Stimulated activated CD8-positive, alpha-beta memory T cell treated with anti-CD3 and anti-CD28 coated beads, Interleukin-4, amount 100 ng/mL, for 24 hours (primary cell): ENCODE measurements at places on chromosomes 1 and 21.

- DNase-seq: no peak
Measured at GRCh38 chr1:60904099-60904851, 178.1 kb upstream of the NFIA start.

DNA sequence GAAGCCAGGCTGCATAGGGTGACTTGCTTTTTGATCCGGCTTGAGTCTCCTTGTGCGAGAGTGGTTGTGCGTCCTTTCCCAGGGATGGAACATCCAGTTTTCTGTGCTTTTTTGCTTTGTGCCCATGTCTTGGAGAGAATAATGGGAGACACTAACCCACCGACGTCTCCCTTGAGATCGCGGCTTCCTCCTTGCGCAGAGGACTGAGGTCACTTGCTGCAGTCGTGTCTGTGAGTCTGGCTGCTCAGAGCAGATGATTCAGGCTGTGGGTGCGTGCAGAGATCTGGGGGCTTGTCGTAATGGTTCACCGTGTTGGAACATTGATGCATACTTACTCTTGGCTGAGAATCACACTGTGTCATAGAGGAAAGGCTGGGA, 164.5 kb upstream of the CACNA1E start:
- DNase-seq: no peak

DNA sequence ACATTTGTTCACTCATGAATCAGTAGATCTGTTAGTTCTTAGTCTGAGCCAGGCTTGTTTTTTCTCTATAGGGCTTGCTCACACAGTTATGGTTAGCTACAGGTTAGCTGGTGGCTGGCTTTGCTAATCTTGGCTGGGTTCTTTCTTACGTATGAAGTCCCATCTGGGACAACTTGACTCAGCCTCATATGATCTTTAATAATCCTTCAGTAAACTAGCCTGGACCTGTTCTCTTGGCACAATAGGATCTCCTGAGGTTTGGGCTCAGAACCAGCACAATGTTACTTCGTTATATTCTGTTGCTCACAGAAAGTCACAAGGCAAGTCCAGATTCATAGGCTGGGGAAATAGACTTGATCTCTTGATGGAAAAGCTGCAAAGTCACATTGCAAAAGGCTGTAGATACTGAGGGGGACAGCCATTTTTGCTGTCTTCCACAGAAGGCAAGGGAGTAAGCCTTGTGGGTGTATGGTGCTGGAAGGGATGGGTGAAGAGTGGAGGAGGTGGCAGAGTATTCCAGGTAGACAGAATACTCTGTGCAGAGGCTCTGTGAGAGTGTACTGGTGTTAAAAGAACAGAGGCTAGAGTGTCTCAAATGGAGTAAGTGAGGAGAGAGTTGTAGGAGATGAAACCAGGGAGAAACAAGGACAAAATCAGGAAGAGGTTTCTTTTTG, 24.4 kb downstream of the EFCAB7 start:
- no peak for DNase-seq

GRCh38 chr21:16028142-16028541, 298.4 kb downstream of the USP25 start:
- DNase-seq: no peak

DNA sequence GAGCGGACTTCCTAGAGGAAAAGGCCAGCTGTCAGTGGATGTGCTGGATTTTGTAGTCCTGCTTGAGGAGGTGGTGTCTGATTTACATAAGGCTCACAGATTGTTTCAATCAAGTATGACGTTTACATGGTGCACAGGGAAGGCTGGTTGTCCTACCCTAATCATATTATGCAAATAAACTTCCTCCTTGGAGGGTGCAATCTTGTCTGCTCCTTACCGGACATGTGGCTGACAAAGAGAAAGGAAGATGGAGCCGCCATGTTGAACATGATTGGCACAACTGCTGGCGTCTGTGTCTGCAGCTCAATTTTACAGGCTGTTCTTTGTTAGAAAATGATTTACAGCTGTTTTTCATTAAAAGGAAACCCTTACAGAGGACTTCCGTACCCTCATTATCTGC, 1656.1 kb downstream of the KCNT2 start:
- no peak for DNase-seq

- DNase-seq: no peak
Measured at GRCh38 chr1:81731989-81732388, 68.7 kb upstream of the ADGRL2 start.

DNA sequence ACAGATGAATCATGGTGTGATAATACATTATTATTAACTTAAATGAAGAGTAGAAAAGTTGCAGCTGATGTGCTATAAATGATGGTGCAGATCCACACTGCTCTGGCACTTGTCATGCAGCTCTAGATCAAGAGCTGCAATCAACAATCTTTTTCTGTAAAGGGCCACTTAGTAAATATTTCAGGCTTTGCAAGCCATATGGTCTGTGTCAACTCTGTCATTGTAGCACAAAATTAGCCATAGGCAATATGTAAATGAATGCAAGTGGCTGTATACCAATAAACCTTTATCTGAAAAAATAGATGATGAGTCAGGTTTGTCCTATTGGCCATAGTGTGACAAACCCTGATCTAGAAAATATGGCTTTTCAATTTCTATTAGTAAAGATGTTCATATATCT, 66.6 kb downstream of the RGS18 start:
- DNase-seq: no peak

DNA sequence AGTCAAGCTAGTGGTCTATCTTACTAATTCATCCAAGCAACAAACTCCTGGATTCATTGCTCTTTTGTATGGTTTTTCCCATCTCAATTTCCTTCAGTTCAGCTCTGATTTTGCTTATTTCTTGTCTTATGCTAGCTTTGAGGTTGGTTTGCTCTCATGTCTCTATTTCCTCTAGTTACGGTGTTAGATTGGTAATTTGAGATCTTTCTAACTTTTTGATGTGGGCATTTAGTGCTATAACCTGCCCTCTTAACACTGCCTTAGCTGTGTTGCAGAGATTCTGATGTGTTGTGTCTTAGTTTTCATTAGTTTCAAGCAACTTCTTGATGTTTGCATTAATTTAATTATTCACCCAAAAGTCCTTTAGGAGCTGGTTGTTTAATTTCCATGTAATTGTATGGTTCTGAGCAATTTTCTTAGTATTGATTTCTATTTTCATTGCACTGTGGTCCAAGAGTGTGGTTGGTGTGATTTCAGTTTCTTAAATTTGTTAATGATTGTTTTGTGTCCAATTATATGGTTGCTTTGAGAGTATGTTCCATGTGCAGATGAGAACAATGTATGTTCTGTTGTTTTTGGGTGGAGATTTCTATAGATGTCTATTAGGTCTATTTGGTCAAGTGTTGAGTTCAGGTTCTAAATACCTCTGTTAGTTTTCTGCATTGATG, 154.6 kb downstream of the PLPPR5 start:
- no peak for DNase-seq

GRCh38 chr1:47816325-47817071, 180.7 kb downstream of the TRABD2B start:
- no peak for DNase-seq

GRCh38 chr1:24366707-24367106, 46.9 kb downstream of the STPG1 start:
- no peak for DNase-seq

GRCh38 chr1:30196457-30196856, 526.9 kb downstream of the MATN1 start:
- DNase-seq: no peak

DNA sequence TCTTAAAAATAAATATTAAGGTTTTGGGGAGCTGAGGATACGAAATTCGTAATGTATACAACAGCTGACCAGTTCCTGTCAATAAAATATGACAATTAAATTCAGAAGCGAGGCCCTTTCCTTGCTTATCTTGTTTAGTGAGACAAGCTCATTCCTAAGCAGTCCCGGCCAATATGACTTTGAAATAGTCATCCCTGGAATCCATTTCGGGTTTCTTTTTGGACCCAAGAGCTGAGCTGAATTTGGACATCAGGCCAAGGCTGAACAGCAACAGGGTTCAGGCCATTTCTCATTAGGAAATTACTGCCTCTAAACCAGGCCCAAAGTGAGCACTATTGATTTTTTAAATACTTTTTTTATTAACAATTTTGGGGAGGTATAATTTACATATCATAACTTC, 17.3 kb upstream of the FMN2 start:
- no peak for DNase-seq

- no peak for DNase-seq
Measured at GRCh38 chr1:66300972-66301451, 232.9 kb upstream of the SGIP1 start.

DNA sequence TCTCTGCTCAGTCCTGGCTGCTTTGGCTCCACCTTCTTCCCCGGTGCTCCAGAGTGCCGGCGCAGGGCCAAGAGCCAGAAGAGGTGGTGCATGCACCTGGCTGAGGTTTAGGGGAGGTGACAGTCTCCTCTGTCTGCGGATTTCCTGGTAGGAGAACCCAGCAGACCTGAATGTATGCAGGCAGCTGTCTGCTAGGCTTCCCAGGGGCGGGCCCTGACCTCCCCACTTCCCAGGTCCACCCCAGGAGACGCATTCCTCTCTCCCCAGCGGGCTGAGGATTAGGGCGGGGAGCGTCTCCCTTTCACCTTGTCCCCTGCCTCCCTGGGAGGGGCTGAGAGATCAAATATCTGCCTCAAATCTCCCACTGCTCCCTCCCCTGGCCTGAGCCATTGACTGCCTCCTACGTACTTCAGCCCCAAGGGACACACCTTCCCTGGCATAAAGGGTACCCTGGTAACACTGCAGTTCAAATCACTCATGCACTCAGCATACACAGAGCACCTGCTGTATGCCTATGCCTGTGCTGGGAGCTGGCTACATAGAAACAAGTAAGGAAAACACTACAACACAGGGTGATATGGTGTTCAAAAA, 27.5 kb downstream of the DMBX1 start:
- no peak for DNase-seq

- no peak for DNase-seq
Measured at GRCh38 chr1:69441496-69441895, 126.2 kb upstream of the LRRC7 start.

- no peak for DNase-seq
Measured at GRCh38 chr1:76833151-76833550, 34.1 kb upstream of the ST6GALNAC5 start.

- no peak for DNase-seq
Measured at GRCh38 chr1:111852261-111852721, 96.6 kb downstream of the DDX20 start.

DNA sequence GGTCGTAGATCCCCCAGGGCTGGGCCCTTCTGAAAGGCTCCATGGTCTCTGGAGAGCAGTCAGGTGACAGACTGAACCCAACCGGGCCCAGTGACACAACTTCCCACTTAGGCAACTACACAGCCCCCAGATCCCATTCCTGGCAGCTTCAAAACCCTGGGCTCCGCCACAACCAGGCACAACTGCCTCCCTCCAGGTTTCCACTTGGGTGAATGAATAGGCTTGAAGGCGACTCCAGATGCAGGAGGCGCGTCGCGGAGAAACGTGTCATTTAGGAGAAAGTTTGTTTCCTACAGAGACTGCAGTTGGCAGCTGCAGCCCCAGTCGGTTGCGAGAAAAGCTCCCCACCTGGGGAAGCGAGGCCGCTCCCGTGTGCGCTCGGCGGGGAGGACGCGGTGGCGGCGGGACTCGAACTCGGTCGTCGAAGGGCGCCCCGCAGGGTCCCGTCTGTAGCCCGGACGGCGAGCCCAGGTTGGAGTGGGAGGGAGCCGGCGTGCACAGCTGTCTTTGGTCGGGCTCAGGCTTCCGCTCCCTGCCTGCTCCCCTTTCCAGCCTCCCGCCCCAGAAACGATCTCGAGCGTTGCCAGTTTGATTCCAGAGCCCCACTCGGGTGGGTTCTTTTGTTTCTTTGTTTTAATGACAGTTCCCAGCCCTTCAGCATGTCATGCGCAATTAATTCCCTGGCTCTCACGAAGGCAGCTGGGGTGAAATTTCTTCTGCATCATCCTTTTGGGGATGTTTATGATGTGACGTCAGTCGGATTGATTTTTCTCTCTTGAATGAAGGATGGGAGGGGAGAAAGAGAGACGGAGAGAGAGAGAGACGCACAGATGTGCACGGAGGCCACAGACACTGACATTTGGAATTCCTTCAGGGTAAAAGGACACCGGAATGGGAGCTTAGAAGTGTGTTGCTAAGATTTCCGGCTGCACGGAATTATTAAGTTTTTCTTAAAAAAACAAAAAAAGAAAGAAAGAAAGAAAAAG, 862 bp upstream of the SGIP1 start:
- no peak for DNase-seq

DNA sequence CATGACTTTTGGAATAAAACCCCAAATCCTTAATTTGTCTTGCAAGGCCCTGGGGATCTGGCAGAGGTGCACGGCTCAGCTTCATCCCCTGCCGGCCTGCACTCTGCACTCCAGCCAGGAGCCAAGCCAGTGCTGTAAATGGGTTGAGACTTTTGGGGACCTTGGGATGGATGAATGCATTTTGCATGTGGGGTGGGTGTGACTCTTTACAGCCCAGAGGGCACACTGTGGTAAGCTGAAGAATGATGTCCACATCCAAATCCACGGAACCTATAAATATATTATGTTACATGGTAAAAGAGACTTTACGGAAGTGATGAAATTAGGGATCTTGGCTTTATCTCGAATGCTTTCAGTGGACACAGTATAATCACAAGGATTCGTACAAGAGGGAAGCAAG, 177.8 kb downstream of the EDEM3 start:
- no peak for DNase-seq

GRCh38 chr1:18290740-18291412, 183.3 kb downstream of the IGSF21 start:
- no peak for DNase-seq

DNA sequence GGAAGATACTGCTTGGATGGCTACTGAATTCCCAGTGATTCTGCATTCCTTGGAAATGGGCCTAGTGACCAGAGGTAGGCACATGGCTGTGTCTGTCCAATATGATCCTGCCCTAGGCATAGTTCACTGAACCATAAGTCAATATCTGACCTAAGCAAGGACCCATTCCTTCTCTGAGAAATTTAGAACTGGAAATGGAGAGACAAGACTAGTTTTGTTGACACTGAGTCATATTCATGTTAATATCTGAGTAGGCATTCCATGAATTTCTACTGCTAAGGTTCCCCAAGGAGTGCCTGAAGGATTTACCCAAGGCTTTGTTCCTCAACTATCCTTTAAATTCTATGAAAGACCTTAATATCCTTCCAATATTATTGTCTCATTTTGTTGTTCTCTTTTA, 329.8 kb upstream of the BEND5 start:
- DNase-seq: no peak

- DNase-seq: no peak
Measured at GRCh38 chr21:40021558-40022351, 154.5 kb downstream of the PCP4 start.

DNA sequence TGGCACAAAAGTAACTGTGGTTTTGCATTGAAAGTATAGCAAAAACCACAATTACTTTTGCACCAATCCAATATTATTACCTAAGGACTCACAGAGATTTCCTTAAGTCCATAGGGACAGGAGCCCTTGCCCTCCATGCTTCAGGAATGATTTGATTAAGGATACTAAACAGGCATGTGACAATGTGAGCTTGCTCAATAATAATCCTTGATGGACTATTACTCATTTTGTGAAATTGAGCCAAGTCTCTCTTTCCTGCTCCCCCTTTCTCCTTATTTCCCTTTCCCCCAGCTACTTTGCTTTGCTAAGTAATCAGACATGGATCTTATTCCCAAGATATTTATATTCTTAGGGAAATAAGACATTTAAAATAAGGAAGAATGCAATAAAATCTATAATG, 21.6 kb upstream of the RGL1 start:
- DNase-seq: no peak
